ENCODE measurements at places on chromosomes 13 and 19.

GRCh38 chr19:51025809-51026553 lies 435 bp downstream of the KLK11 start:
- no peak for DNase-seq

GRCh38 chr13:23707674-23708073 lies 137.5 kb downstream of the TNFRSF19 start:
- peak; percentile 68 for DNase-seq

GRCh38 chr13:64186503-64187250 lies 2771.0 kb upstream of the PCDH20 start:
- DNase-seq = no peak

DNA sequence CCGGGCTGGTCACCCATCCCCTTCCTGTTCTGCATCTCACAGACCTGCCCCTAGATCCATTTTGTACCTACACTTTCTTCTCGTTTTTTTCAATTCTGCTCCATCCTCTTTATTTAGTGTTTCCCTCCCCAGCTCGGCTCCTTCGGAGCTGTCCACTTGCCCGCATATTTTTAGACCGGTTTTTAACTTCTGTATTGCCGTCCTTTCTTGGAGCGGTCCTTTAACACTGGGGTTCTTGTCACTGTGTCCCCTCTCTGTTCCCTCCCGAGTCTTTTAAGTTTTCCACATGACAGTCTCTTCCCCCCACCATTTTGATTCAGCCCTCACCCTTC lies 1.7 kb downstream of the ARHGAP35 start:
- no peak for DNase-seq

DNA sequence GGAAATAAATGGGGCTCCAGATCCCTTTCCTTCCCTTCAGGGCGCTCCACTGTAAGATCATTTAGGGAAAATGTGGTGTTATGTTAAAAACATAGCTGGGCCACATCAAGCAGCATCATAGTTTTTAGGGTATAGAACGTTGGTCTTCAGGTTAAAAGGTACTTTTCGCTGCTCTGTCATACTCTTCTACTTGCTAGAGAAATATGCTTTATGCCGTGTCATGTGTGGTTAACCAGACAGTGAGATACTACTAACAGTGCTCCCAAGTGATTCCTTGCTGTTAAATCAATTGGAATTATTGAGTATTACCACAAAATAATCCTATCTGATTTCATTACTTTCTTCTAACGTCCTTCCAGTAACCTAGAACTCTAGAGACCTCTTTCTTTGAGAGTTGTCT lies 1.1 kb upstream of the NDFIP2 start:
- no peak for DNase-seq

GRCh38 chr13:80666782-80667552 lies 326.0 kb upstream of the SPRY2 start:
- no peak for DNase-seq

GRCh38 chr19:3692141-3693024 lies 7.9 kb downstream of the PIP5K1C start:
- DNase-seq = no peak

DNA sequence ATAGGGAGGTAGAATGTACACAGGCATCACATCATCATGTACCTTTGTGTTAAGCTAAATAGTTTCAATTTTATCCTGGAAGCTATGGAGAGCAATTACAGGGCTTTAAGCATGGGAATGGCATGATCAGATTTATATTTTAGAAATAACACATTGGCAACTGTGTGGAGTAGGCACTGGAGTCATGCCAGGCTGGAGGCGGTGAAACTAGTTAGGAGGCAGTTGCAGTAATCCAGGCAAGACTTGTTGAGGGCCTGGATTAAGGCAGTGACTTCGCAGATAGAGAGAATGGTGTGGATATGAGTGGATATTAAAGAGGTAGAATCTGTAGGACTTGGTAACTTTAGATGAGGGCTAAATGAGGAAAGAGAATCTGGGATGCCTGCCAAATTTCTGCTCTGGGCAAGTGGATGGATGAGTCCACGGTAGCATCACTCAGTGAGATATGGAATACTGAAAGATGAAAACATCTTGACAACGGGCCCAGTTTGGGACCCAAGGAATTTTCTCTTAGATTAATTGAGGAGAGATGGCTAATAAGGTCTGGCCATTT lies 506.2 kb downstream of the FGF9 start:
- no peak for DNase-seq

DNA sequence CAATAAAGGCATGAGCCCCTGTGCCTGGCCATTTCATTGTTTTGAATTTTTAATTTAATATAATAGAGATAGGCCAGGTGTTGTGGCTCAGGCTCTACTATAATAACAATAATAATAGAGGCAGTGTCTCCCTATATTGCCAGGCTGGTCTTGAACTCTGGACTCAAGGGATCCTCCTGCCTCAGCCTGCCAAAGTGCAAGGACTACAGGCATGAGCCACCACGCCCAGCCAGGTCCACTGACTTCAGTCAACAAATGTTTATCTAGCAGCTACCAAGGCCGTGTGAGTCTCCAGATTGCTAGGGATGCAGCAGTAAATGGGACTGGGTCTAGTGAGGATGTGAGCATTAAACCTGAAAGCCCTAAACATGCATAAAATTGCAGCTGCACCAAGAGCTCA lies 13.8 kb upstream of the ILF3 start:
- no peak for DNase-seq

DNA sequence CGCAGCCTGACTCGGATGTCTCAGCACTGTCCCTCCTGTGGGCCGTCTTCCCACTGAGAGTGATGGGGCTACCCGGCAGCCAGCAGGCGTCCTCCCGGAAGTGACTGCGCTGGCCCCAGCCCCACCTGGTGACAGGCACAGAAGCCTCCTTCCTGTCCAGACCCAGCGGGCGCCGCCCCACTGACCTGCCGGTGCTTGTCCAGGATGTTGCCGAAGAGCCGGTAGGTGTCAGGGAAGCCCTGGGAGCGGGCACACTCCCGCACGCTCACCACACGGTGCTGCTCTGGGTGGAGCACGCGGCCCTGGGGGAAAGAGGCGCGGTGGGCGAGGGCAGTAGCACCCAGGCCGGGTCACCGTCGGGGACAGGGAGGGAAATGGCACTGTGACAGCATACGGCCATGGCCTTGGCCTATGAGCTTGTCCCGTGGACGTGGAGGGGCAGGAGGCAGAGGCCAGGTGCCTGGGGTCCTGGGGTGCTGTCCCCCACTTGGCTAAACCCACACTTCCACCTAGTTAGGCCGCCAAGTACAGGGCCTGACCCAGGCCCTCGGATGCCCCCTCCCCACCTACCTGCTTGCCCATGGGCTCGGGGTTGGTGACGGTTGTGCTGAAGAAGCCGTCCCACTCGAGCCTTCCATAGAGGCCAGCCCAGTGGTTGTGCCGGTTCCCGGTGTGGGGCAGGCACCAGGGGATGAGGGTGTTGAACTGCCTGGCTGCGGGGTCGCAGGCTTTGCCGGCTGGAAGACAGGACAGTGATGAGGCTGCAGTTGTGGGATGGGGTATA lies 16.0 kb upstream of the EIF3G start:
- no peak for DNase-seq

DNA sequence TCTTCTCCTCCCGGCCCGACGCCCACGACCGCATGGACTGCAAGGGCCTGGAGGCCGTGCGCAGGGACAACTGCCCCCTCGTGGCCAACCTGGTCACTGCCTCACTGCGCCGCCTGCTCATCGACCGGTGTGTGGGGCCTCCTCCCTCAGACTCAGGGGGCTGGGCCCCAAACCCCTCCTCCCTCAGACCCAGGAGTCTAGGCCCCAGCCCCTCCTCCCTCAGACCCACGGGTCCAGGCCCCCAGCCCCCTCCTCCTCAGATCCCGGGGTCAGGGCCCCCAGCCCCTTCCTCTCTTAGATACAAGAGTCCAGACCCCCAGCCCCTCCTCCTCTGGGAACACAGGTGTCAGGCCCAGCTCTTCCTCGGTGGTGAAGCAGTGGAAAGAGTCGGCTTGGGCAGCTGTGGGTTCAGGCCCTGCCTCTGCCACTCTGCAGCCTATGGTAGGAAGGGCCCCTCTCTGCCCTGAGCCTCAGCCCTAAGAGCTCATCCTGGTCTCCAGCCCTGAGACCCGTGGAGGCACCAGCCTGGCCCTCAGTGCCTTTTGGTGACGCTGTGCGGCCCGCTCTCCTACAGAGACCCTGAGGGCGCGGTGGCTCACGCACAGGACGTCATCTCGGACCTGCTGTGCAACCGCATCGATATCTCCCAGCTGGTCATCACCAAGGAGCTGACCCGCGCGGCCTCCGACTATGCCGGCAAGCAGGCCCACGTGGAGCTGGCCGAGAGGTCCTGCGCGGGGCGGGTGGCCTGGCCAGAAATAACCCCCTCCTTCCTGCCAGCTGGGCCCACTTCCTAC lies 3.7 kb upstream of the SPIB start:
- peak; percentile 50 for DNase-seq

- peak; percentile 72 for DNase-seq
These were observed 5.1 kb upstream of the MKNK2 start for GRCh38 chr19:2055931-2056836.

DNA sequence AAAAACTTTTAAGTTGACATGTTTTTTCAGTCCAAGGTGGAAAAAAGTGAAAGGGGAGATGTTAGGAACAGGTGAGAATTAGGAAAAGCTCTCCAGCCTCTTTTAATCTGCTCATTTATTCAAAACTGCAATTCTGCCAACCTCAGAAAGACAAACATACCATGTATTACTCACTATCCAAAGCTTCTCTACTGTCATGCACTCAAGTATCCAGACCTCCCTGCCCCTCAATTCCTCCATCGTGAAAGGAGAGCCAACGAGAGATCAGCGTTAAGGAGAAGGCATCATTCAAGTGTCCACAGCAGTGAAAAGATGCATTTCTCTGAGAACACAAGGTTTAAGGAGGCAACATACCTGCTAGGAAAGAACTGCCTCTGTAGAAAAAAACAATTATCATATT lies 24.5 kb downstream of the DIAPH3 start:
- DNase-seq = peak; percentile 16
